Neural progenitor cell (in vitro differentiated cells): ENCODE measurements at places on chromosomes 2 and 18. TPM values are rescaled to one million over a fixed set of nuclear protein-coding genes. Genes with fewer than 3 reads are reported as not detected.

Gene KCNIP3
- 0.64 and 1.1 TPM in 2 replicates for total RNA-seq

Gene C2orf78
- total RNA-seq = 0.06 and 0.21 TPM in 2 replicates

Gene SF3B6
- 186 and 329 TPM in 2 replicates for total RNA-seq

Gene ANKRD53
- 0.06 TPM in 1 of 2 replicates, not detected in the other for total RNA-seq

Gene OTOS
- total RNA-seq = not detected in 2 replicates

Gene RMND5A
- total RNA-seq = 74.5 and 107 TPM in 2 replicates
